ENCODE measurements at places on chromosomes 2 and 18.

DNA sequence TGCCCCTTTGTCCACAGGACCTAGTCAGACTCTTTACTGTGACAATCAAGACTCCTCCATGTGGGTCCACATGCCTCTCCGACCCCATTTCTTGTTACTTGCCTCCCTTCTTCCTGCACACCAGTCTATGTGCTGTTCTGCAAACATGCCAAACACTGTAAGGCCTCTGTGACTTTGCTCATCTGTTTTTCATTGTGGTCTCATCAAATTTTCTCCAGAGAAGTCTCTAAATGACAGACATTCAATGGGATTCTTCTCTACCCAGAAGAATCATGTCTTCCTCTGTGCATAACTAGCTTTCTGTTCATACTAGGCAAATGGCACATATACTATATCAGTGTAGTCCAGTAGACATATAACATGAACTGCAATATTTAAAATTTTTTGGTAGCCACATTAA, 43.0 kb upstream of the KCNE4 start:
- DNase-seq = no peak

GRCh38 chr18:57431002-57431382, 4.2 kb upstream of the ONECUT2 start:
- DNase-seq = no peak

DNA sequence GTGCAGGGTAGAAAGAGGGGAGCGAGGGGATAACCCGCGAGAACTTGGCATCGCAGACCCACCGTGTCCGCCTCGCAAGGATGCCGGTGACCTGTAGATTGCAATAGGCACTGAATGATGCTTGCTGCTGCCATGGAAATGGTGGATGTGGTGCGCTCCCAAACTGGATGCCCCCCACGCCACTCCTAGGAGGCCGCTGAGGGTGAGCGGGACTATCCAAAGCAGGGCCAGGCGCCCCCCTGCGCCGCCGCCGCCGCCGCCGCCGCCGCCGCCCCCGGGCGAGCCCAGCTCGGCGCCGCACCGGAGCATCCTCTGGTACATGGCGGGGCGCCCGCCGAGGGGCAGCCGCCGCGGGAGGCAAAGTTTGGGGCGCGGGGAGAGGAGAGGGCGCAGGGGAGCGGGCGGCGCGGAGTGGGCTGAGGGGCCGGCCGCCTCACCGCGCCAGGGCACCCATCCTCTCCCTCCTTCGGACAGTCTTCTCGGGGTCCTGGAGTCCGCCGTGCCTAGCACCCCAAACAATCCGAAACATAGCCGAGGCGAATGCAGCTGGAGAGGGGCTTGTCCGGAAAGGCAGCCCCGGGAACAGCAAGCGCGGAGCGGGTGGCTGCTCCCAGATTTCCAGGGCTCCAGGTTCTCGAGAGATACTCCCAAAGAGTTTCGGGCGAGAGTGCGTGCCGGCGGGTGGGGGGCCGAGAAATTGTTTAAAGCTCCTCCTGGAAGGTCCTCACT, 685.1 kb downstream of the NRXN1 start:
- peak; percentile 0 for DNase-seq

GRCh38 chr2:27086724-27087593, at the start of gene KHK:
TSS of gene KHK (plus strand) at chr2:27086772. CDS start at chr2:27087260, 488 bp downstream.
- DNase-seq = no peak

- no peak for DNase-seq
These were observed 45.2 kb downstream of the MYCN start for GRCh38 chr2:15985531-15985930.

GRCh38 chr2:236577481-236578410, 8.1 kb downstream of the ACKR3 start:
- no peak for DNase-seq

Data from adipocyte (in vitro differentiated cells).